ENCODE measurements at places on chromosomes 6 and 20.

DNA sequence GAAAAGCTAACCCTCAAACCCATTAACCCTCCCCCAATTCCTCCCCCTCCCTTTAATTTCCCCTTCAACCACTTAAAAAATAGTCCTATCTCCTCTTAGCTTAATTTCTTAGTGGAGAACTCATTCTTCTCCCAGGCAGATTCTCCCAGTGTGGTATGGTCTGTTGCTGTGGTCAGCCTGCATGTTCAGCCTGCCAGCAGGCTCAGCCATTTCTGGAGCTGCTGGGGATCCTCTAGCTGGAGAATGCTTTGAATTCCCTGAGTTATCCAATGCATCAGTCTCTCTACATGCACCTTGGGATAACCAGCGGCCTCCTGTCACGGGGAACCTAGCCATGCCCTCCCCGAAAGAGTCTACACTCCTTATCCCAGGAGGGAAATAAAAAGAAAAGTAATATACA lies 375.4 kb upstream of the RSPO3 start:
- DNase-seq = no peak

DNA sequence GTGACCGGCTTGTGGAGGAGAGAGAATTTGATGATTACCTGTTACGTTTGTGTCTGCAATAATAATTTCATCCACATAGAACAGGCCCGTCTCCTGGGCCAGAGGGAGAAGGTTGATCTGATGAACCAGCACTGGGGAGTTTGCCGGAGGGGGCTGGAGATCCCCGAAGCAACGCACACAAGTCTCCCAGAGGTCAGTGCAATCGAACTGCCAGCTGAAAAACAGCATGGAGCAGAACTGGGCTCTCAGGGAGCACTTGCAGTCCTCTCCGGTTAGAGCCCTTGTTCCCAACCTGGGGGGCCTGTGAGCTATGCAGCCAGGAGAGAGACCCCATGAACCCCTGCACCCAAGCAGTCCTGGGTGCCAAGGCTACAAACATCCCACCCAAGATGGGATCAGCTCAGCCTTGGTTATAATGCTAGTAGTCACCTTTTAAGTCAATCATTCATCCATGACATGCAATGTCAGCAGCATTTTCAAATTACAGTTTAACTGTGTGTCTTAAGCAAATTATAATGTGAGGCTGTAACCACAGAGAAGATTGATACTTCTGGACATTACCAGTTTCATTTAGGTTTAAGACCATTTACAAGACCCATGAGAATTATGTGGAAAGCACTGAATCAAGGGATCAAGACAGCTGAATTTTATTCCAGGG lies 34.2 kb downstream of the PKHD1 start:
- no peak for DNase-seq

GRCh38 chr6:50823094-50823920 lies 4.6 kb downstream of the TFAP2B start:
- no peak for DNase-seq

GRCh38 chr20:24460712-24461111 lies 8.7 kb upstream of the SYNDIG1 start:
- DNase-seq = no peak

- no peak for DNase-seq
These were observed 161.9 kb downstream of the DST start for GRCh38 chr6:56480654-56481337.

- DNase-seq = peak; percentile 83
These were observed at the start of gene ZNF343 for GRCh38 chr20:2508631-2509467. ZNF343 (minus strand) TSS chr20:2508915; CDS start chr20:2493895, 15,020 bp downstream.

All from activated CD4-positive, alpha-beta T cell treated with anti-CD3 and anti-CD28 coated beads for 48 hours (primary cell).